Neural crest cell (in vitro differentiated cells): ENCODE measurements at places on chromosomes 16 and 17. TPM values are rescaled to one million over a fixed set of nuclear protein-coding genes. Genes with fewer than 3 reads are reported as not detected.

GRCh38 chr17:78478757-78479297, 98.4 kb downstream of the DNAH17 start:
- DNase-seq = no peak

GRCh38 chr17:38704606-38705522, at the start of gene MLLT6:
TSS of gene MLLT6 (plus strand) at chr17:38705273. CDS start at chr17:38705633, 360 bp downstream.
- DNase-seq = peak; percentile 57

DNA sequence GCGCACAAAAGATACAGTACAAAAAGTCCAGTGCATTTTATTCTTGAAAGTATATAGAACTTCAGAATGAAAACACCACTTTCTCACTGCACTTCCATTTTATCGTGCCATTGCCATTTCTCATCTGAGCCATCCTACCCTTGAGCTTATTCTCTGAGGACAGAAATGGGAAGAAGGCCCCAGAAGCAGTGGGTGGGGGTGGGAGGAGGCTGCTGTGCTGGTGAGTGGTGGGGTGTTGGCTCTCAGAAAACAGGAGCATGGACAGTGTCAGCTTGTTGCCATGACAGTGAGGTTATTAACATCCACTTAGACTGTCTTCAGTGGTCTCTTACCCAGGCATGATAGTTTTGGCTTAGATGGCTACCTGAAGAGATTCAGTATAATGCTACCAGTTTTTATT, 4.5 kb downstream of the ATMIN start:
- DNase-seq = no peak

DNA sequence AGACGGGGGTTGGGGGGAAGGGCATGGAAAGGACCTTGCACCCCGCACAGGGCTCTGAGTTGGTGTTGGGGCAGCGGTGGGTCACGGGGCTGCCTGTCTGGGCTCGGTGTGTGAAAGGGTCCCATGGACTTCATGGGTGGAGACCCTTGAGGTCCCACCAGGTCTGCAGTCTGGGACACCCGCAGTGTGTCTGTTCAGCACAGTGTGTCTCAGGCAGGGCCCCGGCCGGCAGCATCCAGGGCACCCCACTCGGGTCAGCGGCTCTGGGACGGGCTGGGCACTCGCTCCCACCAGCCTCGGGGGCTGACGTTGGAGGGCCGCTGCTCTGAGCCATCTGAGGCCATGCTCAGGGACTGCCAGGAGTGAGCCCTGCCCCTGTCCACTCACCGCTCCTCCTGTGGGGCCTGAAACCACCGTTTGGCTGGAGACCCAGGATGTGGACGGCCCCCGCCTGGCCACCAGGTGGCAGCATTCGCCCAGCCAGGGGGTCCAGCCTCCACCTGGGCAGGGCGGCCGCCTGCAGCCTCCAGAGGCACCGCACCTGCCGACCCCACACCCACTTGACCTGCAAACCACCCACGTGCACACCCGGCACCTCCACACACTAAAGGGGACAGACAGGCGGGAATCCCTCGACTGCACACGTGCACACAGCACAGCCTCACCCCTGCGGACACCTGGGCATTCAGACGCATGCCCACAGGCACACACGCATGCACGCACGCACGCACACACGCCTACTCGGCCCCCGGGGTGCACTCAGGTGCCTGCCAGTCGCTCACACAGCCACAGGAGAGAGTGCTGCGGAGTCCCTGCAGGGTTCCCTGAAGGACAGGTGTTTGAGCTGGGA, 10.1 kb upstream of the ZFPM1 start:
- peak; percentile 81 for DNase-seq

DNA sequence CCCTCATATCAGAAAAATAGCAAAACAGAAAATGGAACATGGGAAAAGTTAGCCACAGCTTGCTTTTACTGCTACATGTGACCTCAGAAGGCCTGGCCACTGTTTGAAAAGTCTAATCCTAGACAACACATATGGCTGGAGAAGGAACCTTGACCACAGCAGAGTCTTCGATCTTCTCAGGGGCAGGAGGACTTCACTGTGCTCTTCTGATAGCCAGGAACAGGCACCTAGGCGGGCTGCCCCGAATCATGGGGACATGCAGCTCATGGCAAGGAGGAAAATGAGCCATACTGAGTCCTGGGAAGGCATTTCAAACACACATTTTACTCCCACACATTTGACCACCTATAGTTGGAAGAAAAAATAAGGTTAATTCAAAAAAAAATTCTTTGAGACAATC, 31.1 kb upstream of the ADORA2B start:
- no peak for DNase-seq

Gene SGCA
- total RNA-seq = not detected in 2 replicates

Gene LRRC75A
- 5.6 and 7.2 TPM in 2 replicates for total RNA-seq
